ENCODE measurements at places on chromosomes 6 and 20.

DNA sequence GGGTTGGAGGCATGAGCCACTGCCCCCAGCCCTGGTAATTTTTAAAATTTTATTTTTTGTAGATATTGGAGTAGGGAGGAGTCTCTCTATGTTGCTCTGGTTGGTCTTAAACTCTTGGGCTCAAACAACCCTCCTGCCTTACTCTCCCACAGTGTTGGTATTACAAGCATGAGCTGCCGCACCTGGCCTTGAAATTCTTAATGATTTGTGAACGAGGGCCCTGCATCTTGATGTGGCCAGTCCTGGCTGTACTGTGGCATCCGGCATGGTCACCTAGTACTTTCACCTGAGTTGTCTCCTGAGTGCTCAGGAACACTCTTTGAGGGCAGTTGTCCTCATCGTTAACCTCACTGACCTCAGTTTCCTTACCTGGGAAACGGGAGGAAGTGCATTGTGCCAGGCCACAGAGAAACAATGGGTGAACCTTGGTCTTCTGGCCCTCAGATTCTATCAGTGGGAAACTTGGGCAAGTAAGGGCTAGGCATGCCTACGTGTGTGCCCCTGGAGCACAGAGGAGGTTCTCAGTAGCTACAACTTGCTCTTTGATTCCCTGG lies 19.5 kb downstream of the CEBPB start:
- DNase-seq: no peak

GRCh38 chr20:52321396-52321795 lies 129.8 kb upstream of the ZFP64 start:
- no peak for DNase-seq

DNA sequence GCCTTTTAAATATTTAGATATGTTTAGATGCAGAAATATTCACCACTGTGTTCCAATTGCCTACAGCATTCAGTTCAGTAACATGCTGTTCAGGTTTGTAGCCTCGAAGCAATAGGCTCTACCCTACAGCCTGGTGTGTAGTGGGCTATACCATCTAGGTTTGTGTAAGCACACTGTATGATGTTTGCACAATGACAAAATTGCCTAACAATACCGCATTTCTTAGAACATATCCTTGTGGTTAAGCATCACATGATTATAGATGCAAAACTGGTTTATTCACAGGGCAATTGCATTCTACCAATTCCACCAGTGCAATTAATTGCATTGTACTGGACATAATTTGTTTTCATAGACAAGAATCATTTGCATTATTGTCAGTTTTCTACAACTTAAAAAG lies 7.9 kb upstream of the SLC22A16 start:
- DNase-seq: no peak

DNA sequence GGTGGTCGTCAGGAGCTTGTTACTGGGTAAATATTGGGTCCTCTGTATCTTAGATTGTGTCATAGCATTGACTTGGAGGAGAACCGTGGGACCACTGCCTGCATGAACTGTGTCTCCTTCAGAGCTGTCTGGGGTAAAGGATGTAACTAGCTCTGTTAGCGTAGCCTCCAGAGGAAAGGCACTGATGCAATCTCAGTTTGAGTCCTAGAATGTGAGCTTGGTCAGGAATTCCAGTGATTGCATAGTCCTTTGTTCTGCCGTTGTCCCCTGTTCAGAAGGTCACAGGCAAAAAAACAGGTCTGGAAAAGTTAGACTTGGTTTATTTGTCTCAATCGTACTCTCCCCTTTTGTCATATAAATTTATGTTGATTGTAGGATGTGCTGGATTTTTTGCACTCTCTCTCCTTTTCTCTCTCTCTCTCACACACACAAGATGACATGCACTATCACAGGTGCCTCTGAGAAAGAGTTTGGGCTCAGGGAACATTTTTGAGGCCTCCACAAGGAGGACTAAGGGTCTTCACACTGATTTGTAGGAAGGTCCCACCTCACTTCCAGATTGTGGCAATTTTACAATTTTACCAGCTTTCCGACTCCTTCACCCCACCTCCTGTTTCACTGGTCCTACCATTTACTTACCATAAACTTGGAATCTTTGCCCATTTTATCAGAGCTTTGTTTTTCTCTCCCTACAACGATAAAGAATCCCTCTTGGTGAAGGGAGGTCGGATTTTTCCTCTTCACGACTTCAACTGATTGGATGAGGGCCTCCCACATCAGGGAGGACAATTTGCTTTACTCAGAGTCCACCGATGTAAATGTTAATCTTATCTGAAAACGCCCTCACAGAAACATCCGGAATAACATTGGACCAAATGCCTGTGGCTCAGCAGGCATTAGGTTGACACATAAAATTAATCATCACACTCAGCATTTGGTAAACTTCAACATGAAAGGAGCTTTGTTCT lies 7.0 kb upstream of the DACT2 start:
- DNase-seq: no peak

DNA sequence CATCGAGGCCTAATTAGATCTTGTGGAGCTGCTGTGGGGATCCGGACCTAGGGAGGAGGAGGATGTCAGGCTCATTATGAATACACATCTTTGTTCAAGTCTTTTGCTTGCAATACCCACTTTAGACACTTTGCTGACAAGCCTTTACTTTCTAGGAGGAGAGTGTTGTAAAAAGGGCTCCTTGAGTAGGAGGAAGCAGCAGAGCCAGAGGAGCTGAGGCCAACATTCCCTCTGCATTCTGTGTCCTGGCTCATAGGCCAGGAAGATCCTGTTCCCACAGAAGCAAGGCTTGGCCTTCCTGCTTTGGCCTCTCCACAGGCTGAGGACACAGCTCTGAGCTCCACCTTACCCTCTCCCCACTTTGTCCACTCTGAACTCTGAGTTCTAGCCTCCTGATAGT lies 67.1 kb downstream of the TPD52L1 start:
- no peak for DNase-seq

- no peak for DNase-seq
Measured at GRCh38 chr20:4167261-4168021, 152.1 kb upstream of the RNF24 start.

DNA sequence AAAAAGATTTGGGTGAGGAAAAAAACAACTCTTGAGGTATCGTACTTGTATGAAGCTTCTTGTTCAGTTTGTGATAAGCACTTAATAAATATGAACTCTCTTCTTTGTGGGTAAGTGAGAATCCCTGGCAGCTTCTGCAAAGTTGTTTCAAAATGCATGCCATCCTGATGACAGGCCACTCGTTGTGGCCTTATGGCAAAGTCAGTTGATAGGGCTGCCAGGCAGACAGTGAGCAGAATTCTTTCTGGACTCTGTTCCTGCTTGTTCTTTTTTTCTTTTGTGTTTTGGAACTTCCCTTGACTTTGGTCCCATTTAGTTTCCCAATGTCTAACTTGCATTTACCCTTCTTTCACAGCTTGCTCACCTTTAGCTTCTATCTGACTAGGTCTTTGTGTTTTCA lies 983.5 kb upstream of the FLRT3 start:
- no peak for DNase-seq

- DNase-seq: no peak
Measured at GRCh38 chr6:163182696-163183095, 231.8 kb upstream of the QKI start.

- no peak for DNase-seq
Measured at GRCh38 chr6:134667111-134667510, 282.8 kb downstream of the ALDH8A1 start.

- no peak for DNase-seq
Measured at GRCh38 chr6:128415387-128415786, 105.0 kb downstream of the PTPRK start.

DNA sequence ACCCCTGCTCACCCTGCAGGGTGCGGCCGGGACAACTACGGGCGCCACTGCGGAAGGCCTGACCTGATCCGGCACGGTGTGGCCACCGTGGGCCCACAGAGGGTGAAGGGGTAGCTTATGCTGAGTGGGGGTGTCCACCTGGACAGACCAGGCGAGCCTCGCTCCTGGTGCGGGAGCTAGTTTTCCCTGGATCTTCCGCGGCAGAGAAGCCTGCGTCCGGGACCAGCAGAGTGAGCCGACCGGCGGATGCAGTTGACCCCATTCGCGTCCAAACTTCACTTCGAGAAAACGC lies 38.2 kb downstream of the NCR2 start:
- DNase-seq: no peak

GRCh38 chr6:39357998-39358686 lies 35.6 kb upstream of the KCNK16 start:
- DNase-seq: no peak

DNA sequence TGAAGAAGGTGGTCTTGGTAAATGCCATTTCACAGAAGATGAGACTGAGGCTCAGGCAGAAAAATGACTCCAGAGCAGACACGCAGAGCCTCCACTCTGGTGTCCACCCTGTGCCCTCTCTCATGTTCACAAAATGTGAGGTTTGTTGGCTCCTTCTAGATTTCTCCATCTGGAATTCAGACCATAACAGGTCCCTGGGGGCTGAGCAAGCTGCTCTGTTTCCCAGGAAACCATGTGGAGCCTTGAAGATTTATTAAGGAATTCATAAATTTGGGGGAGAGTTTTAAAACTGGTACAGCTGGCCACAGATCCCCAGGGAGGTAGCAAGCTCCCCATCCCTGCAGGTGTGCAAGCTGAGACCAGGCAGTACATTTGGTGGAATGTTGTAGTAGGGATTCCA lies 38.8 kb upstream of the SIRPA start:
- no peak for DNase-seq

DNA sequence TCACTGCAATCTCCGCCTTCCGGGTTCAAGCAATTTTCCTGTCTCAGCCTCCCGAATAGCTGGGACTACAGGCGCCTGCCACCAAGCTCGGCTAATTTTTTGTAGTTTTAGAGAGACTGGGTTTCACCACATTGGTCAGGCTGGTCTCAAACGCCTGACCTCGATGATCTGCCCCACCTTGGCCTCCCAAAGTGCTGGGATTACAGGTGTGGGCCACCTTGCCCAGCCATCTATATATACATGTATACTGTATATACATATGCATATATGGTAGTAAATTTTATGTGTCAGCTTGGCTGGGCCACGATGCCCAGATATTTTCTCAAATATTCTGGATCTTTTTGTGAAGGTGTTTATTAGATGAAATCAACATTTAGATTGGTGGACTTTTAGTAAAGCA lies 18.8 kb downstream of the RBL1 start:
- no peak for DNase-seq

DNA sequence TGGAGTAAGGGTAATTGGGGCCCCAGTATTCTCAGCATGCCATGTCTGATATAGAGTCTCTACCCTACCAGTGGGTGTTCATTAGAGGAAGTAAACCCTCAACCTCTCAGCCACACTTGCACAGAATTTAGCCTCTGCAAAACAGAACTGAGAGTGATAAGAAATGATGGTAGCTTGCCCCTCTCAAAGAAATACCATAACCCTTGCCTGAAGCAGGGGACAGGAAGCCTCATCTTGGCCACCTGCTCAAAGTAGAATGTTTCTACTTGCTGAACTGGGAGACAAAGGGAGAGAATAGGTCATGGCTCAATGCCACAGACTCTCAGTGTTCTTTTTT lies 33.7 kb downstream of the SPTLC3 start:
- no peak for DNase-seq

- DNase-seq: no peak
Measured at GRCh38 chr6:36025260-36025931, 955 bp upstream of the SLC26A8 start.

GRCh38 chr6:10582774-10583508 lies 61.8 kb downstream of the GCNT2 start:
- no peak for DNase-seq

GRCh38 chr6:938271-938905 lies 245.4 kb upstream of the EXOC2 start:
- no peak for DNase-seq

- DNase-seq: no peak
Measured at GRCh38 chr6:30067460-30068139, 602 bp downstream of the PPP1R11 start.

GRCh38 chr6:5632348-5632935 lies 371.1 kb downstream of the FARS2 start:
- no peak for DNase-seq

DNA sequence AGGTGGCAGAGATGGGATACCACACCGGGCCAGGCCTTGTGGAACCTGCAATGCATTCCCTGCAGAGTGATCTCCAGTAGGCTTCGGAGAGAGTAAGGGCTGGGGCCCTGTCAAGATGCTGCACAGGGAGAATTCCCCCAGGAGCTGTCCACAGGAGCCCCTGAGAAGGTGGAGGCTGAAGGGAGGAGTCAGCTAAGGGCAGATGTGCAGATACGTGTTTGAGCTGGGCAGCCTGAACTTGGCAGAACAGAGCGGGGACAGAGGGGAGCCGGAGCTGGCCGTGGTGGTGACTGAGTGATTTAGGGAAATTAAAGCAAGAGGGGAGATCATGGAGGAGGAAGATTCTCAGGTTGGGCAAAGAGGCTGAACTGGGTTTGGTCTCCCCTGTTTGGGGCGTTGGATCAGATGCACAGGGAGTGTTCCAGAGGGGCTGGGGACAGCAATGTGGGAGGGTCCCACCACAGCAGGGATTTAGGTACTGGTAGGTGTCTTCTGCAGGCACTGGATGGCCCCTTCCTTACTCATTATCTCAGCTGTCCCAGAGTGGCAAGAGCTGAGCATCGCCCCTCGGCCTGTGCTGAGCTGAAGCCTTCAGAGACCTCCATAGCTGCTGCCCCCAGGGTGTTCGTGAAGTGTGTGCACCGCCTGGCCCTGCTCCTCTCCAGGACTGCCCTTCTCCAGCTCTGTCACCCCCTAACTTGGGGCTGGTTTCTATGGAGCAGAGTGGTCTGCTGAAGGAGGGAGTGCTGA lies 3.8 kb upstream of the NCR2 start:
- no peak for DNase-seq

DNA sequence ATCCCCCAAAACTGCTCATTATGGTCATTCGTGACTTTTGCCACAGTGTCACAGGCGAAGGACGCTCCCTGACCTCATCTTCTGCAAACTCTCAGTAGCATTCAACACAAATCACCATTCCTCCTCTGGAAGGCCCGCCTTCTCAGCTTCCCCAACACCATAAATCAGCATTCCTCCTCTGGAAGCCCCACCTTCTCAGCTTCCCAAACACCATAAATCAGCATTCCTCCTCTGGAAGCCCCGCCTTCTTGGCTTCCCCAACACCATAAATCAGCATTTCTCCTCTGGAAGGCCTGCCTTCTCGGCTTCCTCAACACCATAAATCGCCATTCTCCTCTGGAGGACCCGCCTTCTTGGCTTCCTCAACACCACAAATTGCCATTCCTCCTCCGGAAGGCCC lies 288.0 kb upstream of the AGPAT4 start:
- no peak for DNase-seq

GRCh38 chr6:48449002-48449401 lies 338.0 kb upstream of the PTCHD4 start:
- no peak for DNase-seq

DNA sequence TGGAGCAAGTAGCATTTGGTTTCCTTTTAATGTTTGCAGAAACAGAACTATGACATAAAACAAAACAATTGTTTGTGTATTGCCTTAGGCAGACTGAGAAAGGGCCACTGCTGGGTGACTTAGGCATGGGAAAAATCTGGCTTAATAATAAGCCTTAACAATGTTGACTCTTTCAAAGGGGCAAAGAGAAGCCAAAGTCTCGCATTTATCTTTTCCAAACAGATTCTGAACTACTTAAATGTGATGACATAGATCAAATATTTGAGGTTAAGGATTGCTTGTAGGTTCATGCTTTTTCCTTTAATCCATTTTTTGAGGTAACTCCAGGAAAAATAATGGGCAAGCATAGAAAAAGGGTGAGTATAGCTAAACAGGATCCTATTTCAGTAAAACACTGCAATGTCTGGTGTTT lies 39.6 kb downstream of the ADAT2 start:
- no peak for DNase-seq

GRCh38 chr6:139402876-139403386 lies 28.5 kb upstream of the CITED2 start:
- no peak for DNase-seq

All from activated T-helper 9 cell treated with anti-CD3 and anti-CD28 coated beads, Interleukin-2, amount 50 U/mL, for 16 hours (primary cell).